ENCODE measurements at places on chromosomes 5 and 9. TPM values are rescaled to one million over a fixed set of nuclear protein-coding genes. Genes with fewer than 3 reads are reported as not detected.

DNA sequence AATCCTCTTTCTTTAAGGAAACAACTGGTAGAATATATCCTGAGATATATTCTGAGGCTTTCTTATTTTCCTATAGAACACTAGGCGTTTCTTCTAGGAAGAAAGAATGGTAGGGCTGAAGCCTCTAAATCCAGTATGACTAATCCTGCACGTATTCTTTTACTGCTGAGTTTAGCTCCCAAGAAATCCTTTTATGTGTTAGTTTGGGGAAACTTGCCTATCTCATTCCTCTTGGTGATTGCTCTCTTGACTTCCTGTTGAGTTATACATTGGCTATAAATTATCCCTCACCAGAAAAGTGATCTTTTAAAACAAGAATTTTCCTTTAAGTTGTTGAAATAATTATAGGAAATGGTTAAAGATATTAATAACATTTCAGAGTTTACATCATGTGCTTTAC, 422.9 kb downstream of the TMEM161B start:
- DNase-seq, result no peak

- no peak for DNase-seq
Measured at GRCh38 chr5:80707645-80708044, 52.9 kb upstream of the DHFR start.

GRCh38 chr9:133803745-133804144, 65.6 kb upstream of the SARDH start:
- no peak for DNase-seq

- no peak for DNase-seq
Measured at GRCh38 chr9:136668983-136669790, 6.5 kb downstream of the EGFL7 start.

DNA sequence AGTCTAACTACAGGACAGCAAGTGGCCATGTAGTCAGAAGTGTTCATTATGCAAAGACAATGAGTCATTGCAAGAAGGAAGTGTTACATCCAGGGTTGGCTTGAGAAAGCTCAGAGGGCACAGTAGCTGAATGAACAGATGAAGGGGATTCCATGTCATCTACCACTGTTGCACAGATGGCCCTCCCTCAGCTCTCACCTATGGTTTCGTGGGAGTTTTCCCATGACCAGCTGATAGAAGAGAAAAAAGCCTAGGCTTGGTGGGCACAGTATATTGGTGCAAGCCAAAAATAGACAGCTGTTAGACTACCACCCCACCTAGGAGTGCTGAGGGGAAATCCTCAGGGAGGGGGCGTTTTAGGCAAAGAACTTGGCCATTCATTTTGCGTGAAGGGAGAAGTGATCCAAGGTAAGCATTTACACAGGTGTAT, 217.0 kb downstream of the DMRT2 start:
- DNase-seq, result no peak

GRCh38 chr9:112326194-112326593, 7.2 kb downstream of the PTBP3 start:
- DNase-seq, result no peak

DNA sequence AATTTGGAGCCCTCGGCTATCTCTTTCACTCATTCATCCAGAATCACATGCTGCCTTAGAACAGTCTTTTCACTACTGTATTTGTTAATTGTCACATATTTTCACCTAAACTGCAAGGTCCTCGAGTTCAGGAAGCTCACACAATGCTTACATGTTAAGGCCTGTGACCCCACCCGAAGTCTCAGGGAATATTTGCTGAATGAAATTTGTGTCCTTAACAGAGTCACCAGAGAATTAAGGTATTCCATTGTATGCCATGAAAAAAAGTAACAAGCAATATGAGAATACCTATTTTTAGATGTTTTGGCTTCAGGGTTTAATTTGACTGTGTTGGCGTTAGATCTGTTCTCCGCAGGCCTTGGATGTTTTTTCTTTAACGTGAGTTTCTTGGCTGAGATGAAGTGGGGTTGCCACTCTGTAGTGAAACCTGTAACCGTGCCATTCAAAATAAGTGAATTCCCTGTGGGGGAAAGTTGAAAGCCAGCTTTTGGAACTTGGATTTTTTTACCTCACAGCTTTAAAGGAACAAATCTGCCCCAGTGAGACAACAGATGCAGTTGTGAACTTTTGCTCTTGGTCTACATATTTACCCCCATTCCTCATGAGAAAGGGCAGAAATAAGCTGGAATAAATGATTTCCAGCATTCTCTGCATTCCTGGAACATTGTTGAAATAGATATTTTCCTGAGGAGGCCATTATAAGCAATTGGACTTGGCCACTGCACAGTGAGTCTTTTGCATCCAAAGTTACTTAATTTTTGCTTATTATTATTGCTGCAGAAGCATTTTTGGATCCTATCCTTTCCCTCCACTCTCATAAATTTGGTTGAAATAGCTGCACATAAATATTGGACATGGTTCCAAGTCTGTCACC, 35.9 kb upstream of the FBP1 start:
- DNase-seq, result no peak

The FIBCD1 gene
- not detected for total RNA-seq

The LMX1B gene
- not detected for total RNA-seq

The RUSC2 gene
- total RNA-seq, result 1.9 TPM

The ACTBL2 gene
- not detected for total RNA-seq

The NUDCD2 gene
- total RNA-seq, result 29.9 TPM

The PCDHB11 gene
- not detected for total RNA-seq
